ENCODE measurements at places on chromosomes 5 and 9. TPM values are rescaled to one million over a fixed set of nuclear protein-coding genes. Genes with fewer than 3 reads are reported as not detected.

The CCL21 gene
- not detected for total RNA-seq

The FBP2 gene
- not detected for total RNA-seq

- H3K36me3 ChIP-seq, result no peaks in the 10 kb centered on the region
Measured at GRCh38 chr9:89095761-89096528, 82.7 kb downstream of the SHC3 start.

DNA sequence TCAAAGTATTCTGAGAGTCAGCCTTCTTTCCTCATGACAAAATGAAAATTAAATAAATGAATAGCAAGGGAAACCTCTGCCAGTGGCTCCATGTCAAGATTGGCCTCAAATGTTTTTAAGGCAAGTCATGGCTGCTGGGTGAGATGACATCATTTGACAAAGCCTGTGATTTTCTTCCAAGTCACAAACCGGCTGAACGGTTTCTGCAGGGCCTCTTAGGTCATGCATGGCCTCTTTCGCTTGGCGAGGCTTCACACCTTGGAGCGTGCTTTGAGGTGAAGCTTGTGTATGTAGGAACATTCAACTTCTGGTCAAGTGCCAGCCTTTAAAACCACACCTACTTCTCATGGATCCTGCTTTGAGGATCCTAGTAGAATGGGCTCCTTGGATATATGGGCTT is 161.0 kb upstream of the ZNF618 start:
- no peaks in the 10 kb centered on the region for H3K4me1 ChIP-seq
- DNase-seq, result no peak
- H3K27ac ChIP-seq, result no peak overlapping the region
- no peaks in the 10 kb centered on the region for H3K27me3 ChIP-seq

- no peaks in the 10 kb centered on the region for H3K27me3 ChIP-seq
- no peak overlapping the region for H3K4me3 ChIP-seq
- no peaks in the 10 kb centered on the region for H3K4me1 ChIP-seq
- no peaks in the 10 kb centered on the region for H3K36me3 ChIP-seq
- no peak for DNase-seq
- no peak overlapping the region for H3K27ac ChIP-seq
Measured at GRCh38 chr9:1411826-1412225, 361.7 kb downstream of the DMRT2 start.
